Activated CD4-positive, alpha-beta memory T cell treated with anti-CD3 and anti-CD28 coated beads for 36 hours (primary cell): ENCODE measurements at places on chromosomes 2 and 18. TPM values are rescaled to one million over a fixed set of nuclear protein-coding genes. Genes with fewer than 3 reads are reported as not detected.
A peak's percentile ranks its signal among the peaks of the same experiment; 100 is the strongest.

- H3K36me3 ChIP-seq: no peaks in the 10 kb centered on the region
- no peak overlapping the region for H3K27ac ChIP-seq
- peaks cover 1% of the 10 kb centered on the region for H3K27me3 ChIP-seq
- H3K4me3 ChIP-seq: no peak overlapping the region
- no peak for DNase-seq
These were observed 60.3 kb downstream of the STEAP3 start for GRCh38 chr2:119283873-119284331.

DNA sequence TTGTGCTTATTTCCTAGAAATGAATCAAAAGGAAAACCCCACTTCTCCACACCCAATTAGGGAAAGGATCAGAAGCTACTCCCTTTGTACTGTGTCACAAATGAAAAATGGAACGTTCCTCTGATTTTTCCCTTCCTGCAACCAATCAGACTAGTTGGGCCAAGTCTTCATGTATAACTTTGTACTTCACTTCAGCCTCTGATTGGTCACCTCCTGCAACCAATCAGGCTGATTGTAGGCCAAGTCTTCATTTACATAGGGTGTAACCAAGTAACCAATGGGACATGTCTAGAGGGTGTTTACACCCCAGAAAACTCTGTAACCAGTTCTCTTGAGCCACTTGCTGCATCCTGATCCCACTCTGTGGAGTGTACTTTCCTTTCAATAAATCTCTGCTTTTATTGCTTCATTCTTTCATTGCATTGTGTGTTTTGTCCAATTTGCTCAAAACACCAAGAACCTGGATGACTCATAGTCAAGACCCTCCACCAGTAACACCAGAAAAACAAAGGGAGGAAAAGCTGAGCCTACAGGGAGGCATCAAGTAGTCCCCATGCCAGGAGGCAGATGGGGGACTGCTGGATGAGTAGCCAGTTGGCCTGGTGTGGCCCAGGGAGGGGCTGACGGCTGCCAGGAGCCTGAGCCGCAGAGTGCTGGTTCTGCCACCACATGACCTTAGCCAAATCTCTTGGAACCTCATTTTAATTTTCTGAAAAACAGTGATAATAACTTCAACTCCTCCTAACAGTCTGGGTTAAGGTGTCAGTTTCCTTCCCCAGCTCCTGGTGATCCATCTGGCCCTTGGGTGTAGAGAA is 46.1 kb downstream of the SOWAHC start:
- H3K27me3 ChIP-seq: peaks cover 14% of the 10 kb centered on the region
- H3K4me1 ChIP-seq: no peaks in the 10 kb centered on the region
- no peaks in the 10 kb centered on the region for H3K36me3 ChIP-seq
- no peak for DNase-seq
- H3K4me3 ChIP-seq: no peak overlapping the region

DNA sequence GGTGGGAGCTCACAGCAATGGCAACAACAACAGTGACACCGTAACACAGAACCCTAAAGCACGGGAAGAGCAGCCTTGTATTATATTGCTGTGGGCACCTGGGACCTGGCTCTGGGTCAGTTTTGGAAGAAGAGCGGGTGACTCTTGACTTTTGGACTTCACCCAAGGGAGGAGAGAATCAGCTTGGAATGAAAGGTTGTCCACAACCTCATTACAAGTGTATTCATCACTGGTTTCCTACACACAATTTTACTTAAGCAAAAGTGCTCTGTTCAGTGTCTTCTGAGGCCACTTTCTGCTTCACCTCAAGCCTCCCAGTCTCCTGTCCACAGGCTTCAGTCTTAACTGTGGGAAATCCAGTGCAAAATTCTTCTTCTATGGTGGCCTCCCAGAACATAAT is 263.8 kb downstream of the KCNE4 start:
- DNase-seq: no peak
- H3K27ac ChIP-seq: no peak overlapping the region
- no peaks in the 10 kb centered on the region for H3K4me1 ChIP-seq
- no peak overlapping the region for H3K4me3 ChIP-seq

- no peaks in the 10 kb centered on the region for H3K36me3 ChIP-seq
- no peak overlapping the region for H3K27ac ChIP-seq
- DNase-seq: no peak
- H3K27me3 ChIP-seq: peaks cover 18% of the 10 kb centered on the region
- H3K4me3 ChIP-seq: no peak overlapping the region
These were observed 522.0 kb downstream of the PLCL1 start for GRCh38 chr2:198326431-198326830.

DNA sequence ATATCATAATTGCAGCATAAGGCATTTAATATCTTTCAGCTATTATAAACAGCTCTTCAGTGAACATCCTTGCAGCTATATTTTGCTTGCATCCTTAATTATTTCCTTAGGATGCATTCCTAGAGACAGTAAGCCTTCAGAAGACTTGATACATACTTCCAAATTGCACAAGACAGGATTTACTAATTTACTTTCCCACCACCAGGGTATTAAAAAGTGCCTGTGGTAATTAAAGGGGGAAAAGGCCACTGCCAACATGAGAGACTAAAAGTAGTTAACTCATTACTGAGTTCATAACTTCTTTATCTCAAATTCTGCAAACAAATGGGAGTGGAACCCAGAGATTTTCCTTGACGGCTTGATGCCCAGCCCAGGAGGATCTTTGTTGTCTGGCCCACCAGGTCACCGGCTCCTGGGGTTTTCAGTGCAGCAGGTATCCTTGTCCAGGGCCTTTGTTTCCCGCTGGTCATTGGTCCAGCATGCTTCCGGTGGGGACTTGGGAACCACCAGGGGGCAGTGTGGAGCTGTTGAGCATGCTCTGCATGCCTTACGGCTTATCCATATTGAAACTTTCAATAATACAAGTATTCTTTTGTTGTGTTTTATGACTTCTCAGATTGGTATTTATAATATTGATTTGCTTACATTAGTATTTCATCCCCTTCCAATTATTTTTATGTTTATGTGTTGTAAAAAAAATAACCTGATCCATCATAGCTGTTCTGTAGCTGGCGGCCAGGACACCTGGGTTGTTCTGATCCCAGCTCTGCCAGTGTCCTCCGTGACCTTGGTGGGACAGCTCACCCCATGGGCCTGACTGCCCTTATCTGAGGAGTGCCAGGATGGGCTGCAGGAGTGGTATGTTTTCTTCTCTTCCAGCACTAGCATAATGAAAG is 61.4 kb downstream of the TGOLN2 start:
- H3K27ac ChIP-seq: no peak overlapping the region
- H3K36me3 ChIP-seq: no peaks in the 10 kb centered on the region
- no peaks in the 10 kb centered on the region for H3K27me3 ChIP-seq
- DNase-seq: peak; percentile 80
- no peak overlapping the region for H3K4me3 ChIP-seq
- H3K4me1 ChIP-seq: no peaks in the 10 kb centered on the region

- H3K4me3 ChIP-seq: peak overlapping the region; percentile 97
- H3K27ac ChIP-seq: peak overlapping the region; percentile 94
- peaks cover 46% of the 10 kb centered on the region for H3K4me1 ChIP-seq
- peak; percentile 54 for DNase-seq
These were observed 435 bp downstream of the ADCY3 start for GRCh38 chr2:24919506-24920097.

DNA sequence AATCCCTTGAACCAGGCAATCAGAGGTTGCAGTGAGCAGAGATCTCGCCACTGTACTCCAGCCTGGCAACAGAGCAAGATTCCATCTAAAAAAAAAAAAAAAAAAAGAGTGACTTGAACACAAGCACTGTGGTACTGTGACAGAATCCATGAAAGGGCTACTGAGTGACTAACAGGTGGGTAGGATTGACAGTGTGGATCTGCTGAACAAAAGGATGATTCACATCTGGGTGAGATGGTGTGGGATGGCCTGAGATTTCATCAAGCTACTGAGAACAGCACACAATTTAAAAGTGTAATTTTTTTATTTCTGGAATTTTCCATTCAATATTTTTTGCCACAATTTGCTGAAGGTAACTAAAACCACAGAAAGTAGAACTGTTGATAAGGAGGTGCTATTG is 13.3 kb upstream of the SP3 start:
- H3K36me3 ChIP-seq: no peaks in the 10 kb centered on the region
- DNase-seq: peak; percentile 52
- peak overlapping the region; percentile 46 for H3K27ac ChIP-seq
- H3K4me3 ChIP-seq: no peak overlapping the region
- peaks cover 10% of the 10 kb centered on the region for H3K27me3 ChIP-seq

DNA sequence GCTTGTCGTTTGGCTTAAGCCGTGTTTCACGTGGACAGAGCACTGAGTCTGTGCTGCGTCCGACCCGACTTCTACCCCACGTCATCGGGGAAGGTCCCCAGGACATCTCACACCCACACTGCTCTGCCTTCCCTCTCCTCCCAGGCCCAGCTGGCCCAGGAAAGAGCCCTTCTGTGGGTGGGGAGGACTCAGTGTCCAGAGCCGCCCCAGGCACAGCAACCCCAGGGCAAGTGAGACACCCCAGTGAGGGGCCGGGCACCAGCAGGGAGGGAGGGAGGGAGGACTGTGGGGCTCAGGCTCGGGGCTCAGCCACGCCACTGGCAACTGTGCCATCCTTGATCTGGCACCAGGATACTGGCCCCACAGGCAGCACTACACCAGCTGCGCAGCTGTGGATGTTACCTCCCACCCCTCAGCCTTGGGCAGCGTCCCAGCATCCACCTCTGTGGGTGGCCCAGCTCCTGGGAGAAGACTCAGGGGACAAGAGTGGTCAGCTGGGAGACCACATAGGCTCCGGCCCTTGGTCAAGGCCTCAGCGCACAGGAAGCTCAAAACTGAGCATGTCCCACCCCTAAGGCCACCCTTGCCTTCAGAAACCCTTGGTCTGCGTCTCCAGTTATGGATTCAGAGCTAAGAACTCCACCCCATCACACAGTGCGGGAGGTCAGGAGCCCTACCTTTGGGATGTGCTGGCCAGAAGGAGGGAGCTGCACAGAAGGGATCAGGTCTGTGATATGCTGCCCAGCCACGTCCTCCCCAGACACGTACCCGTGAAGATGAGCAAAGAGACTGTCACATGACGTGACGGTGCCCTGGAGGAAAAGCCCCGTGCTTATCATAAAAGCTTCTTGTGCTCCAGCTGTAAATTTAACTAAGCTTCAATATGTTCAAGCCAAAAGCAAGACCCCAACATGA is 11.7 kb downstream of the PASK start:
- H3K27me3 ChIP-seq: no peaks in the 10 kb centered on the region
- H3K36me3 ChIP-seq: peaks cover 48% of the 10 kb centered on the region
- H3K27ac ChIP-seq: no peak overlapping the region
- H3K4me1 ChIP-seq: no peaks in the 10 kb centered on the region

DNA sequence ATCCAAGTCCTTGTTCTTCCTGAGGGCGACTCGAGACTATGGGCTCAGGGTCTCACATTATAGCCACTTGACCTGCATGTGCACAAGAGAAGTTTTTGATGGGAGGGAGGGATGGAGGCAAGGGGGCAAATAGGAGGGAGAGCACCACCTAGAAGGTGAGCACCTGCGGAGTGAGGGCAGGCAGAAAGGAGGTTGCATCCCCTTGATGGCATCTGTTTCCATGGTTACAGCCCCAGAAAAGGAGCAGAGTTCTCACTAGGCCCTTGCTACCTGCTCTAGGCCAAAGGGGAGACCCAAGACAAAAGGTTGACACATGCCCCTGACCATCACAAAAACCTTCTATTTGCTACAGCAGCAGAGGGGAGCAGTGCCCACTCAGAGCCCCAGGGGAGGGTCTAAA is 131.5 kb upstream of the SERTAD2 start:
- DNase-seq: no peak
- no peaks in the 10 kb centered on the region for H3K4me1 ChIP-seq
- no peak overlapping the region for H3K27ac ChIP-seq
- no peaks in the 10 kb centered on the region for H3K36me3 ChIP-seq

- peaks cover 19% of the 10 kb centered on the region for H3K4me1 ChIP-seq
- DNase-seq: peak; percentile 4
- H3K27ac ChIP-seq: no peak overlapping the region
- H3K27me3 ChIP-seq: peaks cover 38% of the 10 kb centered on the region
- H3K36me3 ChIP-seq: no peaks in the 10 kb centered on the region
These were observed 42.7 kb downstream of the ZNF516 start for GRCh38 chr18:76452357-76452756.

- no peaks in the 10 kb centered on the region for H3K27me3 ChIP-seq
- no peaks in the 10 kb centered on the region for H3K36me3 ChIP-seq
- no peak overlapping the region for H3K4me3 ChIP-seq
- DNase-seq: no peak
- no peak overlapping the region for H3K27ac ChIP-seq
These were observed 51.2 kb downstream of the SPIRE1 start for GRCh38 chr18:12606592-12607315.

GRCh38 chr18:76859474-76860339 is 37.4 kb downstream of the ZNF236 start:
- no peaks in the 10 kb centered on the region for H3K27me3 ChIP-seq
- peaks cover 20% of the 10 kb centered on the region for H3K4me1 ChIP-seq
- H3K4me3 ChIP-seq: no peak overlapping the region
- DNase-seq: peak; percentile 64
- peak overlapping the region; percentile 68 for H3K27ac ChIP-seq

GRCh38 chr2:129160879-129161278 is 818.6 kb upstream of the RAB6C start:
- H3K27me3 ChIP-seq: peaks cover 3% of the 10 kb centered on the region
- DNase-seq: no peak
- H3K4me1 ChIP-seq: no peaks in the 10 kb centered on the region
- no peak overlapping the region for H3K4me3 ChIP-seq
- H3K36me3 ChIP-seq: no peaks in the 10 kb centered on the region

GRCh38 chr2:23420091-23420839 is 35.3 kb downstream of the KLHL29 start:
- no peak overlapping the region for H3K4me3 ChIP-seq
- H3K27me3 ChIP-seq: no peaks in the 10 kb centered on the region
- no peak overlapping the region for H3K27ac ChIP-seq
- no peak for DNase-seq
- no peaks in the 10 kb centered on the region for H3K36me3 ChIP-seq

DNA sequence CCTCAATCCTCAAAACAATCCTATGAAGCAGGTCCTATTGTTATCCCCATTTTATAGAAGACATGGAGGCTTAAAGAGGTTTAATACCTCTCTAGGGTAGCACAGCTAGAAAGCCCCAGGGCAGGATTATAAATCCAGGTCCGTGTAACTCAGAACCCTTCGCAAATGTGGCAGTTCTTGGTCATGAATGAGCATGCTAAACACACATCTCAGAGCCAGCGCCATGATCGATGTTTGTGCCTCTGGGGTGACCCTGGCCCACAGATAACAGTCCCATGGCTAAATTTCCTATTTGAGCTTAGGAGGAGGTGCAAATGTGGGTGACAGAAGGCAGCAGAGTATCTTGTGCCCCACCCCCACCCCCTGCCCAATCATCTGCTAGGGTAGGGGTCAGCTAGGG is 17.5 kb downstream of the DNMT3A start:
- H3K36me3 ChIP-seq: peaks cover 23% of the 10 kb centered on the region
- no peaks in the 10 kb centered on the region for H3K27me3 ChIP-seq
- no peak overlapping the region for H3K4me3 ChIP-seq
- peak overlapping the region; percentile 92 for H3K27ac ChIP-seq
- DNase-seq: no peak

The RGPD4 gene
- not detected for total RNA-seq

The XPO1 gene
- 198 TPM for total RNA-seq

The GULP1 gene
- total RNA-seq: not detected

The NEU4 gene
- 0.36 TPM for total RNA-seq

The OSR1 gene
- not detected for total RNA-seq

The RFX8 gene
- 1.0 TPM for total RNA-seq

The SPC25 gene
- 47.1 TPM for total RNA-seq

The IL1R2 gene
- total RNA-seq: 35.6 TPM

The ALKAL2 gene
- total RNA-seq: not detected

The PAX8 gene
- 2.6 TPM for total RNA-seq

The PDE11A gene
- not detected for total RNA-seq
